Stimulated activated CD4-positive, alpha-beta T cell treated with anti-CD3 and anti-CD28 coated beads, TNF-alpha, amount 100 ng/mL, for 24 hours (primary cell): ENCODE measurements at places on chromosomes 7 and 10.

- DNase-seq, result no peak
Measured at GRCh38 chr7:77426521-77427051, 10.4 kb upstream of the GSAP start.

- DNase-seq, result no peak
Measured at GRCh38 chr10:7886056-7886455, 67.8 kb downstream of the TAF3 start.

DNA sequence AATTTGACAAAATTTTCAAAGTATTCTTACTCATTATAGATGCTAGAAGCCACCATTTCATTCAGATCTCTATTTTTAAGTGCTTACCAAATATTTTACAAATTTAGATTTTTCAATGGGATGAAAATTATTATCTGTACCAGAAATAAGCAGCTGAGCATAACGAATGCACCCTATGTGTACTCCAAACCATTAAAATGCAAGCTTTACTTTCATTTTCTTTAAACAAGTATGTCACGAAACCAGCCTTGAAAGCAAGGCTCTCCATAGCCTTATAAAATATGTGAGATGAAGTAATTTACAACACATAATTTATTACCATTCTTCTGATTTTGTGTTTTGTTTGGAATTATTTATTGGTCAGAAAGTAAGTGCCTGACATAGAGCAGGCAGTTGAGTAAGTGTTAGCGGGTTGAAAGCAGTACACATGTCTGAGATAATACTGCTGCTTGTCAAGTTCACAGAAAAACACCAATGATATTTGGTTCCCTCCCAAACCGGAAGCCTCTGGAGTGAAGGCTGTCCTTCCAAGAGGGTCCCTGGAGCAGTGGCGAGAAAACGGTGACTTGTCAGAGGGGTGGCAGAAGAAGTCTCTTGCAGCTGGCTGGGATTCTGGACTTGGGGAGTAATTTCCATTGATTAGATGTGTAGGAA lies 322.7 kb upstream of the PFKP start:
- no peak for DNase-seq

DNA sequence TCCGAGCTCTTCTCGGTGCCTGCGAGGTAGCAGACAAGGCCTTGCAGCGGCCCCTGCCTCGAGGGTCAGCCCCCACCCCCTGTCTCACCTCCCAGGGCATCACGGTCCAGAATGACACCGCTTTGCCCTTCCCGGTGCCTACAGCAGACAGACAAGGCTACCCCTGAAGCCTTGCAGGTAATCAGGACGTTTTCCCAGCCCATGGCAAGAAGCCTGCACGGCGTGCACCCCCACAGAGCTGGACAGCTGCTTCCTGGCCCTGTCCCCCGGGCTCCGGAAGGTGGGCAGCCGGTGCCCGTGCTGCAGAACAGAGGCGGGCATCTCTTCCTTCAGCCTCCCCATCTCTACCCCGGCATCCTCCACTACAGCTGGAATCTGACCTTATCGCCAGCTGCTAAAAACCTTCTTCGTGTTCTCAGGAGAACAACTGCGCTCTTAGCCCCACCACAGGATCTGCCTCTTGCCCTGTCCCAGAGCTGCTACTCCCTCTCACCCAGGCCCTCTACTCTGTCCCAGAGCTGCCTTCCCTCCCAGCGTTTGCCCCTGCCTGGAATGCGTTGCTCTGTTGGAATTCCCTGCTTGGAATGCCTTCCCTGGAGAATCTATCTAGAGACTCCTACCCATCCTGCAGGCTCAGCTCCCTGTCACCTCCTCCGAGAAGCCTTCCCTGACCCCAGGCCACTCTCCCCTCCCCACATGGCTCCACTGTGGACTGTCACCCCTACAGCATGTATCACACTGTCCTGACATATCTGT lies 4.7 kb downstream of the MYL10 start:
- no peak for DNase-seq

DNA sequence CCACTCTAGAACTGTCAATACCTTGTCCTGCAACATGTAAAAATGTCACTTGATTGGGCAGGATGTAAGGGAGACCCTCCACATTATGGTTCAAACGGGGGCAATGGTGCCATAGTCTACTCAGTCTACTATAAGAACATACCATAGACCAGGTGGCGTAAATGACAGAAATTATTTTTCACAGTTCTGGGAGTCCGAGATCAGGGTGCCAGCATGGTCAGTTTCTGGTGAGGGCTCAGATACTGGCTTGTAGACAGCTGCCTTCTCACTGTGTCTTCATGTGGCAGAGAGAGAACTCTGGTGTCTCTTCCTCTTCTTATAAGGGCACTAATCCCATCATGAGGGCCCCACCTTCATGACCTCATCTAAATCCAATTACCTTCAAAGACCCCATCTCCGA lies 18.7 kb upstream of the TMEM178B start:
- DNase-seq, result no peak

DNA sequence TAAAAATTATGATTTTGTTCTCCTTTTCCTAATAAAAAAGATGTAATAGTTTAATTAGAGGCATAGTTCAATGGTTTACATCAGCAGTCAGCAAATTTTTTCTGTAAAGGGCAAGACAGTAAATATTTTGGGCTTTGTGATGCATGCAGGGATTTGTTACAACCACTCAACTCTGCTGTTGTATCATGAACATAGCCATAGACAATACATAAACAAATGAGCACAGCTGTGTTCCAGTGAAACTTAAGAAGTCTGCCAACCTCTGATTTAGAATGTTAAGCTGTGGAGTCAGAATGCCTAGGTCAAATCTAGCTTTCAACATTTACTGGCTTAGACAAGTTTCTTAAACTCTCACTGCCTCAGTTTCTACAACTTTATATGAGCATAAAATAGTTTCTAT lies 31.6 kb downstream of the ASZ1 start:
- DNase-seq, result no peak

- DNase-seq, result no peak
Measured at GRCh38 chr10:86708068-86708782, 39.9 kb downstream of the LDB3 start.

DNA sequence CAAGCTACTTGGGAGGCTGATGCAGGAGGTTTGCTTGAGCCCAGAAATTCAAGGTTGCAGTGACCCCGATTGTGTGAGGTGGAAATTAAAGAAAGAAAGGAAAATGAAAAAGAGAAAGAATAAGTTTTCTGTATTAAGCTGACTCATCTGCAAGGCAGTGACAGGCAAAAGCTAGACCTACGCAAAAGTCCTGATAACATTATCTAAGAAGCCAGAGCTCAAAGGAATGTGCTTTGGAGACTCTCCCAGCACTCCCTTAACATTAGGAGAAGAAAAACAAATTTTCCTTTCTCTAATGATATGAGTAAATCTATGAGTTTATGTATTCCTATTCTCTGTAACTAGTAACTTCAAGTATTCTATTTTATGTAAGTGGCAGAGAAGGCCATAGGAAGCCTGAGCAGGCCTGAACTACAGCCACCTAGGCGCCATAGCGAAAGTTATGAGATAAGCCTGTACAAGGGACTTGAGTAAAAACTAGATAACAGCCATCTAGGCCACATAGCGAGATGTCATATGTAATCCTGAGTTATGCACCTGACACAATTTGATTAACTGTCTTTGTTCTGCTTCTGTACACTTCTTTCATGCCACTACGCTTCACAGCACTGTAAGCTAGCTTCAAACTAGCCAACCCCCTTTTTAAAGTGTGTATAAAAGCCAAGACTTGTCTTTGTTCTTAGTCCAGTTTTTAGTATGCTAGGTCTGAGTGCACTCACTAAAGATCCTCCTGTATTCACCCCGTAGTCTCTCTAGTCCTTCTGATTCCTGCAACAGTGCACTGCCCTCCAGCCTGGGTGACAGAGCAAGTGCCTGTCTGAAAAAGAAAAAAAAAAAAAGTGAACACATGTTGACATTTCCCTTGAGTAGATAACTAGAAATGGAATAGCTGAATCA lies 9.4 kb upstream of the ZWINT start:
- no peak for DNase-seq

DNA sequence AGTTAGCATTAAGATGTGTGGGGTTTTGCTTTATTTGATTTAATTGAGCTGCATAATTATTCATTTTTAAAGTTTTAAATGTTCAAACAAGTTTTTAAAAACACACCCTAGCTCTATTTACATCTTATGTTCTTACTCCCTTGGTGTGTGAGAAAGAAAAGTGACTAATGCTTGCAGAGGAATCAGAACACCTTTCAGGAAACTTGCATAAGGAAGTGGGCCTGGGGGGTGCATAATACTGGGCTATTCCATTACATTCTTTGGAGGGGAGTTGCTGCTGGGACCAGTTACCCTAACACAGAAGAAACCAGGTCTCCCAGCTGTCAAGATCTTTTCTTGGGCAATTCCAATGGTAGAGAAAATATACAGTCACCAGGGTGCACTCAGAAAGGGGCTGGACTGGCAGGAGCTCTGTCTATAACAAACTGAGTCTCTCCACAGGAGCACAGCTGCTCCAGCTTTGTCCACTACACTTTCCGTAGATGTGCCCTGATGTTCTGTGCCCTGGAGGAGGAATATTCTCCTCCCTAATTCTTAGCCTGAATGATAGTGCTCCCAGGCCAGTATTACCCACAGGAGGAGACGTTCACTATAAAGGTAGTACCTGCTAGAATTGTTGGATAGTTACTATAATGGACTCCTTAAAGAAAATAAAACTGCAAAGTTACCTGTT lies 304.2 kb downstream of the CDC14C start:
- no peak for DNase-seq

DNA sequence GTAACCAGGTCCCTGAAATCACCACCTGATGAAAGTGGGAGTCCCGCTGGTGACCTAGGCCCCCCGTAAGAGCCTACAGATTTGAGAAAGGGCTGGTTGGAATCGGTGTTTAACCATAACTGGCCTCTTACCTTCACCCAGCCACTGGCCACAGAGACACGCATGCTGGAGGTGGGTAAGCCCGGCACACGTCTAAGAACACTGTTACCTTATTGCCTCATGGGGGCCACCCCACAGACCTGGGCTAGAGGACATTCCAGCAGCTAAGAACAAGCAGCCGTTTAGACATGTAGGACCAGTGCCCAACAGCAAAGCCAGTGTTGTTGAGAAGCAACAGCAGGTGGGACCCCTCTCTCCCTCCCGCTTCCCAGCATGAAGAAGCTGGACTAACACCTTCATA lies 2.5 kb upstream of the GDF2 start:
- no peak for DNase-seq

DNA sequence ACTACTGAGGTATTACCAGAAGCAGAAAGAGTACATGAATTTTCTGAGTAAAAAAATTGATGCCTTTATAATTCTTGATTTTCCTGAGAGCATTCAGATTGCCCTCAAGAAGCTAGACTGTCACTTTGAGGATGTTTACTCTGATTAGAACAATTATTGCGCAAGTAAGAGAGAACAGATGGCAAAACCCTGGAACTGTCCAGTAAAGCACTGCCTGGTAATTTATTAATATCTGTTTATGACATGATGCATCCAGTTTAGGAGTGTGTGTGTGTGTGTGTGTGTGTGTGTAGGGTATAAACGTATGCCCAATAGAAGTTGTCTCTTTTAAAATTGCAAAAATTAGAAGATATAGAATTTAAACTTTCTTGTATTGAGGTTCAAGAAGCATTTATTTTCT lies 379.7 kb downstream of the PHTF2 start:
- DNase-seq, result no peak

DNA sequence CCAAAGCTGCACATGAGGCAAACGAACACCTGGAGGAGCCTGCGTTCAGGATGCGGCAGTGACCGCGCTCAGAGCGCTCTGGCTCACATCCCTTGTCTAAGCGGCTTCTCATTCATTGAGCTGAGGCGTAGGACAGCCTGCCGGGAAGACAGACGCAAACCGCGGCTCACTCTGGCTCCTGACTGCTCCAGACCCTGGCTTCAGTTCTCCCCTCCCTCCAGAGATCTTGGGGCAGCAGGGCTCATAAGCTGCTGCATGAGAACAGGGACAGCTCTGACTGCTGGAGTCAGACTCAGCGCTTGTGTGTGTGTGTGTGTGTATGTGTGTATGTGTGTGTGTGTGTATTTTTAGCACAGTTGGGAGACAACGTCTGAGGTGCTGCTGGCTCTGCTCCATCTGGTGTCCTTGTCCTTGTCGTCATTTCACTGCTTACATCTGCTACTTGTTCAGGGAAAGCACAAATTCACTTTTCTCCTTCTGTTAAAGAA lies 15.8 kb upstream of the LYZL2 start:
- DNase-seq, result no peak

DNA sequence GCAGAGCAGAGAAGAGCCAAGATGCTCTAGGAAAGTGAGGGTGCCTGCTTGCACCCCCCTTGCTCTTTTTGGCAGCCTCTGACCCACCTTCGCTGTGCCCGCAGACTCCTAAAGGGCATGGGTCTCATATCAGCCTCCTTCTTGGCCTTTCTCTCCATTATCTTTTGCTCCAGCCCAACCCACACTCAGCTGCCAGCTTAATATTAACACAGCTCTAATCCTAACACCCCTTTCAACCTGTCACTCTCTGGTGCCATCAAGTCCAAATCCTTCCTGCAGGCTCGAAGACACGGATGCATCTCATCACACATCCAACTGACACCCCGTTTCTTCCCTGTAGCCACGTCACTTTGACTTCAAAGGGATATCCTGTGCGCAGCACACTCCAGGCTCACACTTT lies 171.6 kb upstream of the AUTS2 start:
- no peak for DNase-seq

- no peak for DNase-seq
Measured at GRCh38 chr10:47055386-47056246, 144.4 kb downstream of the PTPN20 start.

GRCh38 chr7:136698231-136698630 lies 170.2 kb upstream of the CHRM2 start:
- no peak for DNase-seq

- DNase-seq, result no peak
Measured at GRCh38 chr10:44760513-44760912, 150.6 kb upstream of the TMEM72 start.

DNA sequence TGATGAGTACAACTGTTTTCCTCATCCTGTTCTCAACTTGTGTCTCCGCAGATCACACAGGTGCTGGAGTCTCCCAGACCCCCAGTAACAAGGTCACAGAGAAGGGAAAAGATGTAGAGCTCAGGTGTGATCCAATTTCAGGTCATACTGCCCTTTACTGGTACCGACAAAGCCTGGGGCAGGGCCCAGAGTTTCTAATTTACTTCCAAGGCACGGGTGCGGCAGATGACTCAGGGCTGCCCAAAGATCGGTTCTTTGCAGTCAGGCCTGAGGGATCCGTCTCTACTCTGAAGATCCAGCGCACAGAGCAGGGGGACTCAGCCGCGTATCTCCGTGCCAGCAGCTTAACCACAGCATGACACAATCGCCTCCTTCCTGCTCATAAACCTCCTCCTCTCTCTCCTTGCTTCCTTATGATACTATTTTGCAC lies 126.7 kb upstream of the PRSS58 start:
- DNase-seq, result peak; percentile 37

GRCh38 chr10:71513540-71513853 lies 116.8 kb downstream of the CDH23 start:
- DNase-seq, result no peak

DNA sequence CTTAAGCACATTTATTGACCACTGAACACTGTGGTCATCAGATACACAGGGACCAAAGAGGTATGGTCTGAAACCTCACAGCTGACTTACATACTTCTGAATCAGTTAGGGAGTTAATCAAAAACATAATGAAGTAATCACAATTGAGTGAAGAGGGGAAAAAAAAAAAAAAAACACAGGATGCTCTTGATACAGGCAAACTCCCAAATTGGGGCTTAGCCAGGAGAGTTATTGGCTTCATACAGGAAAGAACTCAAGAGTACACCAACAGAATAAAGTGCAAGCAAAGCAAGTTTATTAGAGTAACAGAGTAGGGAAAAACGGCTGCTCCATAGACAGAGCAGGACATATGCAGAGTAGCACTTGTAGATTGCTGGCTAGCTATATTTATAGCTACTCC lies 917.0 kb downstream of the CNTNAP2 start:
- DNase-seq, result no peak

GRCh38 chr10:119723624-119724023 lies 2.2 kb upstream of the INPP5F start:
- DNase-seq, result no peak
